ENCODE measurements at places on chromosomes 1 and 21.

GRCh38 chr21:32418146-32418545 lies 5.6 kb downstream of the EVA1C start:
- no peak for DNase-seq

DNA sequence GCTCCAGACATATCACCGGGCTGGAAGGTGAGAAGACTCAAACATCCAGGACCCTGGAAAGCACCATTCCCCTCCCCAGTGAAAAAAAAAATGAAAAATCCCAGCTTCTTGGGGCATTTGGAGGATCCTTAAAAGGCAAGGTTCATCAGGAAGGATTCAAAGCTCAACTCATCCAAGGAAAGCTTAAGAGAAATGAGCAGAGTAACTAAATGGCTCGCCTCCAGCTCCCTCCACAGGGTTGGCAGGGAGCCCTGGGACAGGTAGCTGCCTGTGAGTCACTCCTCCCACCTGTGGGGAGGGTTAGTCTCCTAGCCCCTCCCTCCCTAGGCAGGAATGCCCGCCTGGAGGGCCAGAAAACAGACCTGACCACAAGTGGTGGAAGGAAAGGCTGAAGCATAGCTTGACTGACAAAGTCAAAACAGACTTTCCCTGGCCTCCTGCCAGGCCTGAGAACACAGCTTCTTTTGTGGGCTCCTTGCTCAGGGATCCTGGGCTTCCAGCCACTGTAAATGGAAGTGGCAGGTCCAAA lies 712 bp upstream of the LAMB3 start:
- DNase-seq: no peak

GRCh38 chr1:181141431-181141910 lies 53.0 kb downstream of the IER5 start:
- DNase-seq: no peak

GRCh38 chr1:233704898-233705723 lies 91.2 kb downstream of the KCNK1 start:
- DNase-seq: no peak

DNA sequence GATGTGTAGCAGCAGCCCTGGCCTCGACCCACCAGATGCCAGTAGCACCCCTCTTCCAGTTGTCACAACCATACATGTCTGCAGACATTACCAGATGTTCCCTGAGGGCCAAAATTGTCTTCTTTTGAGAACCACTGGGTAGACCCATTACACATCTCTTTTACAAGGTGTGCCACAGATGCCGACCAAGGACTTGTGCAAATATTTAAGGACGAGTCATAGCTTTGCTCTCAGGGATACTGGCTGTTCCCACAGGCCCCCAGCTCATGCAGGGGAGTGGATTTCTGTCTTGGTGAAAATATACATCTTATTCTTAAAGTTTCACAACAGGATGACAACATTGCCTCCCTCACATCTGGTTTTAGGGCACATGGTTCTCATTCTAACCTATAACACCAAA lies 59.4 kb upstream of the ZBTB18 start:
- DNase-seq: no peak

GRCh38 chr1:14987829-14988603 lies 165.5 kb upstream of the TMEM51 start:
- no peak for DNase-seq

DNA sequence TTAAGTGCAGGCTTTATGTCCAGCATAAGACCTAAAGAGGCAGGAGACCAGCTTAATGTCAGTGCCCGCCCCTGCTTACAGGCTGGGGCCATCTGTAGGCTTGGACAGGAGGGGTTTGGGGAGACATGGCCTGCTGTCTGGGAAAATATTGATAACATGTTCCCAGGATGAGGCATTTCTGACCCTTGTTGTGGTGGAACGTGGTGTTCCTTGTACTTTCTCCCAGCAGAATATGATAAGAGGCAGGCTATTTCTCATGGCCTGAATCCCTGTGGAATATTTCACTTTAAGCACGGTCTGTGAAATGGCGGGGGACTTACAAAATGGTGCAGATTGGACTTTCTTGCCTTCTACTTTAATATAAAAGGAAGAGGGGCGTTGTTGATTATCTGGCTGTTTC lies 41.9 kb upstream of the PLA2G5 start:
- DNase-seq: no peak

DNA sequence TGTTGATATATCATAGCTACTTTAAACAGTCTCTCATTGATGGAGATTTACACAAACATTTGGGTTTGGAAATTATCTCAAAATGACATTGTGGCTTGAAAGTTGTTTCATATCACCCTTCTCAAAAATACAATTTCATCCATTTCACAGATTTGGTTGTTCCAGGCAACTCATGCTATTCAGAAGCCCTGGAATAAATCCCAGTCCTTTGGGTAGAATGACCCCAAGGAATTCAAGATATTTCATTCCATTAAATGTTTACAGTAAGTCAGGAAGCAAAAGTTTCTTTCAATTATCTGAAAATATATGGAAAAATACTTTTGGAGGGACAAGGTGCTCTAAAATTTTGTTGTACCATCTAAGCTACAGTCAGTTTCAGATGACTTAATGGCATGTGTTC lies 27.1 kb downstream of the MPZL1 start:
- DNase-seq: no peak

Data from GM12878 (cell line).